Nucleus accumbens (tissue), 56 donors: ENCODE measurements at places on chromosomes 11 and 22.

- DNase-seq = no peak
Measured at GRCh38 chr11:73326929-73327811, 19.1 kb downstream of the ARHGEF17 start.

DNA sequence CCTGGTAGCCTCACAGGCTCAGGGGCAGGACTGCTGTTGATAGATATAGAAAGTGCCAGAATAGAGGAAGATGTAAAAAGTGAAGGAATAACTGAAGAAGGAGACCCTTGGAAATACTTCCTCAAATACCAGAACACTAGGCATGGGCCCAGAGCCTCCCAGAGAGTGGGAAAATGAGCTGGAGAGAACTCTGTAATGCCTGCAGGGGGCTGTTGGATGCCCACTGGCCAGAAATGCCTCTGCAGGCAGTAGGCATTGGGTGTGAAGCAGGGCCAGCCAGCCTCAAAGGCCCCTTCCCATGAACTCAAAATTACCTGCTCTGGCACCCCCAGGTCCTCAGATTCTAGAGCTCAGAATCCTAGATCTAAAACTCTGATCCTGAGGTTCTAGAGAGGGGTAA lies 15.1 kb downstream of the P2RY2 start:
- DNase-seq = no peak

GRCh38 chr11:93082900-93083299 lies 113.4 kb downstream of the MTNR1B start:
- no peak for DNase-seq

GRCh38 chr22:47433627-47434026 lies 671.2 kb downstream of the TBC1D22A start:
- no peak for DNase-seq

DNA sequence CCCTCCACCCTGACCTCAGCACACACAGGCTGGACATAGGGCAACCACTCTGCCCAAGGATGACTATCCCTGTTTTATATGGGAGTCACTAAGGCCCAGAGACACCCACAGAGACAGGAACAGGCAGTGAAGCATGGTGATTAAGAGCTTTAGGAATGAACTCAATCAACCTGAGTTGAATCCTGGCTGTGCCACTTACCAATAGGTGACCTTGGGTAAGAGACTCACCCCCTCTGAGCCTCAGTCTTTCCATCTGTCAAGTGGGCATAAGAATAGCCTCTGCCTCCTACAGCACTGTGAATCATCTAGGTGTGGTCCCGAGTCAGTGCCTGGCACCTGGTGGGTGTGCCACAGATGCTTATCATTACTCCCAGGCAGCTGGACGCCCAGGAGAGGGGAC lies 6.8 kb downstream of the CRYBB1 start:
- DNase-seq = no peak
